ENCODE measurements at places on chromosomes 4 and X.

DNA sequence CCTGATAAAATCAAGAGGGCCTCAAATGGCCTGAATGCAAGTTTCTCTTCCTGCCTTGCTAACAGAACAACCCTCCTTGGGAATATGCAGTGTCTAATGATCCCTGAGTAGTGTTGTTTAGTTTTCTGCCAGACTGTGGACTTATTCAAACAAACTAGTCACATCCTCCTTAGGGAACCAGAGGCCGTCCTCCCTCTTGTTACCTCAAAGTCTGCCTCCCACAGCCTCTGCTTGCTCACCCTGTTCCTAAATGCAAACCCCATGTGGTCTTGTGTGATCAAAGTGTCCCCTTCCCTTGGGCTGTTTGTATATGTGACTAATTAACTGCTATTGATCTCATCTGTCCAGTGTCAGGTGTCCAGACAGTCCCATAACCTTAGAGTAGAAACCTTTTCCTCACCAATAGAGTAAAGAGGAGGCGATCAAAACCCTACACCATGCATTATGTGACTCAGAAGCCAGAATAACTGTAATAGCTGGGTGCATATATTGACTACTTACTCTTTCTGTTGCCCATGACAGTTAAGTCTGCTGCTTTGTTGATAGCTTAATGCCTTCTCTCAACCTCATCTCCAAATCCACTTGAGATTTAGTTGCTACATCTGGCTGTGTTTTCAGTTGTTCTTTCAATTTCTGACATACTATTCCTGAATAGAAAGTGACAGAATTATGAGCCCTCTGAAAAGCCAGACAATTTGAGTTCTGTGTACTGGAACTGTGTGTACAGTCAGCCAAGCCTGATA lies 473.0 kb upstream of the NWD2 start:
- no peak for DNase-seq

- DNase-seq: no peak
These were observed 19.2 kb downstream of the ZFYVE28 start for GRCh38 chr4:2399216-2399615.

- DNase-seq: peak; percentile 0
These were observed 28.6 kb upstream of the UTP14A start for GRCh38 chrX:129877401-129877800.

- DNase-seq: no peak
These were observed 4.5 kb downstream of the CBR4 start for GRCh38 chr4:169005453-169006099.

DNA sequence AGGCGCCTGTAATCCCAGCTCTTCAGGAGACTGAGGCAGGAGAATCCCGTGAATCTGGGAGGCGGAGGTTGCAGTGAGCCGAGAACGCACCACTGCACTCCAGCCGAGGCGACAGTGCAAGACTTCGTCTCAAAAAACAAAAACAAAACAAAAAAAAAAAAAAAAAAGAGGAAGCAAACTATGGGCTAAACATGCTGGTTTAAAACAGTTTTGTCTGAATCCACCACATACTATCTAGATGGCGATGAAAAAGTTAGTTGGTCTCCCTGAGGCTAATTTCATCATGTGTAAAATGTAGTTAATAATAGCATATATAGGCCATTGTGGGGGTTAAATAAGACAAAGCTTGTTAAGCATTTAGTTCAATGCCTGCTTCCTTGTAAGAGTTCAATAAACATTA lies 451.1 kb downstream of the RPA4 start:
- DNase-seq: no peak

DNA sequence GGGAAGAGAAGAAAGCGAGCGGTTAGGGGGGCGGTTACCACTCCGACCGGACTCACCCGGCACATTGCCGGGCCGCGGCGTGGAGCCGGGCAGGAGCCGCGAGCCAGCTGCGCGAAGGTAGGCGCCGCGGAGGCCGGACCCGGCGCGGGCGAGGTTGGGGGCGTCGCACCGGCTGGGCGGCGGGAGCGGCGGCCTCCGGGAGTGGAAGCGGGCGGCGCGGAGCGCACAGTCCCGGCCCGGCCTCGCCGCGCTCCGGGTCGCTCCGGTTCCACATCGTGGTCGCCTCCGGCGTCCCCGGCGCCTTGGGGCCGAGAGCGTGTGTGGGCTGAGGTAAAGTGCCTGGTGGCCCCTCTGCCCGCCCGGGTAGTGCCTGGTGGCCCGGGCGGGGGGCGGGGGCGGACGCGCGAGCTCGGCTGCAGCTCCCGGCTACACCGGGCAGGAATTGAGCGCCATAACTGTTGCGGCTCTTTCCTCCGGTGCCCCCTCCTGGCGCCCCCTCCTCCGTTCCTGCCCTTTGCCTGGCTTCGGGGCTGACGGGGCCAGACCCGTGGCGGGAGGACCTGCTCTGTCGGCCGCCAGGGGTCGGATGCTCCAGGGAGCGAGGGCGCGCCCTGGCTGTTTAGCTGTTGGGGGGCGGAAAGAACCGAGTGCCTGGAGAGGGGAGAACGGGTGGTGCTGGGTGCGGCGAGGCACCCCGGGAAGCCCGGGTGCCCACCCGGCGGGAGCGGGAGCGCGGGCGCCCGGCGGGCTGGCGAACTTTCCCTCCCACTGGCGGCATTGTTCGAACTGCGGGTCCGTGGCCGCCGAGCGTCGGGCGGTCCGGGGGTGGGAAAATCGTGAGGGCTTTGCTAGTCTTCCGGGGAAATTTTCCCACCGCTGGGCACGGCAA lies 626 bp downstream of the JADE3 start:
- DNase-seq: no peak

GRCh38 chrX:2635342-2635741 lies 55.8 kb upstream of the CD99 start:
- no peak for DNase-seq

DNA sequence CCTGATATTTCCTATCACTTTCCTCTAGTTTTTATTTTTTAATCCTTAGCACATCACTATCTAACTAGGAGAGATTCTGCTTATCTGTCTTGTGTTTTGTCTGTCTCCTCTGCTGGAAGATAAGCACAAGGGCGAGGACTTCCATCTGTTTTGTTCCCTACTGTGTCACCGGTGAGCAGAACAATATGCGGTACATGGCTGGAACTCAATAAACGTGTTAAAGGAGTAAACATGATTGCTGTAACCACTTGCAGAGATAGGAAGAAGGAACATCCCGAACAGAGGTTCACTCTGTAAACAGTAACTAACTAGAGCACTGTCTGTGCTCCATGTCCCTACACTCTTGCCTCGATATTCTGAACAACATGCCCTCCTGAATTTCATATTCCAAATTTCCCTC lies 5.2 kb downstream of the HS3ST1 start:
- no peak for DNase-seq

DNA sequence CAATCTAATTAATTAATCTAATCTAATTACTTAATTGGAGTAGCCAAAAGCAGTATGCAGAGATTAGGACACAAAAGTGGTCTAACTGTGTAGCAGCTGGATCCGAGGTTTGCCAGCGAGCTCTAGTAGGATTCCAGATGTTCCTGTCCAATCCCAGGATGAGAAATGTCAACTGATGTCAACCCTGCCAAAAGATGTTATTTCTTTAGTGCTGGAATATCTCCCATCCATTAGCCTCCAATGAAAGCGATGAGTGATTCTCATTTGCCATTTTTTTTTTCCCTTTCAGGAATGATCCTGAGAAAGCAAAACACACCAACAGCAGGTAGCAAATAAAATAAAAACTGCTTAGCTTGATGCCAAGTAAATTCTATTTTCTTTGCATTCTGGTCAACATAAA lies 372.9 kb downstream of the STIM2 start:
- no peak for DNase-seq

Data from H1 (cell line).